ENCODE measurements at places on chromosomes 2 and 18. TPM values are rescaled to one million over a fixed set of nuclear protein-coding genes. Genes with fewer than 3 reads are reported as not detected.

Gene ARHGEF33
- 0.28 TPM for total RNA-seq

Gene SERPINB11
- not detected for total RNA-seq

Gene BOD1L2
- not detected for total RNA-seq

- DNase-seq, result no peak
Measured at GRCh38 chr2:207502577-207503198, 27.1 kb upstream of the CREB1 start.

GRCh38 chr2:241507430-241508239, 749 bp downstream of the STK25 start:
- DNase-seq, result peak; percentile 66

GRCh38 chr18:26764586-26764985, 100.9 kb downstream of the AQP4 start:
- no peak for DNase-seq

- no peak for DNase-seq
Measured at GRCh38 chr2:68236876-68237275, 15.5 kb downstream of the PPP3R1 start.

DNA sequence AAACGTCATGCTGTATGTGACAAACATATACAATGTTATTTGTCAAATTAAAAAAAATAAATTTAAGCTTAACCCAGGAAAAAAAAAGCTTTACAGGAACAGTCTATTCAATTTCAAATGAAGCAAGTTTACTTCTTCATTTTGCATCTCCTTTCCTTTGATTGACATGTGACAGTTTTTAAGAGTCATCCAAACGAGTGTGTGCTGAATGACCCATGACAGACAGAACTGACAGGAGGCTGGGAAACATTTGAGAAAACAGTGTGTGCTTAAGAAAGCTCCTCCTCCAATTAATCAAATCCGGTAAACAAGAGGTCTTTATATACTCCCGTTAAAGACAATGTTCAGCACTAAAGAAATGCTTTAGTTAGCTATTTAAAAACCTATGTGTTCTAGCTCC, 177.7 kb downstream of the SRBD1 start:
- DNase-seq, result no peak

DNA sequence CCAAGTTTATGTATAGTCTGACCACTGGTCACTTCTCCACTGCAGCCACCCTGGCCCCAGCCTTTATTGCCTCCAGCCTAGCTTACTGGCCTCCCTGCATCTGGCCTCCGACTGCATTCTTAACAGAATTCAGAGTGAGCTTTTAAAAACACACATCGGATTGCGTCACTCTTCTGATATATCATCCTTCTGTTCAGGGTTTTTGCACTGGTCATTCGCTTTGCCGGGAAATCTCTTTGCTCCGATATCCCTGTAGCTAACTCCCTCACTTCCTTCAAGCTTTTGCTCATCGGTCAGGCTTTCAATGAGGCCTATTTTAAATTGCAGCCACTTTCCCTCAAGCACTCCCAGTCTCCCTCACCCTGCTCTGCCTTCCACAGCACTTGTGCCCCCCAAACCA, 101.6 kb upstream of the DLX2 start:
- no peak for DNase-seq

Measured in natural killer cell treated with Interleukin-12 subunit alpha and Interleukin-12 subunit beta and Interleukin-15 and Interleukin-18, amount 100 ng/mL, for 72 hours (primary cell).